ENCODE measurements at places on chromosomes 3 and 15.

GRCh38 chr3:102481050-102481449 is 46.2 kb downstream of the ZPLD1 start:
- DNase-seq, result no peak

DNA sequence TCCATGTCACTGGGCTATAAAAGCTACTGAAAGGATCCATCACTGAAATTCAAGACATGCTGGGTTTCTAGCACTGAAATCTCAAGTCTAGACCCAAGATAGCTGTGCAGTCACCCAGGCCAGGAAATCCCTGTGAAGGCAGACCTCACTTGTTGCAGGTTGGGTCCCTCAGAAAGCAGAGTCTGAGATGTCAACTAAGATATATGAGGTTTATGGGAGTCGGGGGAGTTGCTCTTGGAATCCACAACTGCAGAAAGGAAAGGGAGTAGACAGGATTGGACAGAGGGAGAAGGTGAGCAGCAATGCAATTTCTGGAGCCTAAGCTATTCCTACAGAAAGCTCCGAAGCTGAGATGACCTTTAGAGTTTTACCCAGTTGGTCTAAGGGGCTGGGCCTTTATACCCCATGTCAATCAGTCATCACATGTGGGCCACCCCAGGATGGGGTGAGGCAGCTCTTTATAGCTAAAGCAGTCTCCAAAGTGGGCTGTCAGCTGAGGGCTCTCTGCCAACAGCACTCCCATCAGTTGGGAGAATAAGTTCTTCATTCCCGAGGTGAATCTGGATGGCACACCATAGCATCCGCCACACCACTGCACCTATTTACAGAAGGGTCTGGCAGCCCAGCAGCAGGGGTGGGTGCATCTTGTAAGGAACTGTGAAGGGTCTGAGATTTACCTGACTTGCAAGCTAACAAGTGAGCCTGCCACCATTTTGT is 52.3 kb upstream of the ACVR2B start:
- no peak for DNase-seq

- DNase-seq, result no peak
These were observed 62.3 kb upstream of the IGF1R start for GRCh38 chr15:98586066-98586465.

- DNase-seq, result no peak
These were observed 42.5 kb downstream of the EPHB3 start for GRCh38 chr3:184604039-184604601.

- DNase-seq, result peak; percentile 55
These were observed 91.7 kb upstream of the FGF12 start for GRCh38 chr3:192819001-192819569.

DNA sequence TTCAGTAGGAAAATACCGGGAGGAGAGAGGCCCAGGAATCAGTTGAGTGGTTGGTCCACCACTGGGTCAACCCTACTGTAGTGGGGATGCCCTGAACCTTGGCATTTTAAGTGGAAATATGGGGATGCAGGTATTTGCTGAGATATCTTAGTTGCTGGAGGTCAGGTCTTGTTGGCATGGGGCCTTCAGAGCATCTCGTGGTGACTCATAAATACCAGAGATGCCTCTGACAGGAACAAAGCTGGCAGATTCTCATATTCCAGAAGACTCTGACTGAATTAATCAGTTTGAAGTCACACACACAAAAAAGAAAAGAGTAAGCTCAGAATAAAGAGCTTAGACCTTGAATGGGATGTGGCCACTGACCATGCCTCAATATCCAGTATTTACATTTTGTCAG is 91.6 kb downstream of the CACNA2D3 start:
- DNase-seq, result no peak

DNA sequence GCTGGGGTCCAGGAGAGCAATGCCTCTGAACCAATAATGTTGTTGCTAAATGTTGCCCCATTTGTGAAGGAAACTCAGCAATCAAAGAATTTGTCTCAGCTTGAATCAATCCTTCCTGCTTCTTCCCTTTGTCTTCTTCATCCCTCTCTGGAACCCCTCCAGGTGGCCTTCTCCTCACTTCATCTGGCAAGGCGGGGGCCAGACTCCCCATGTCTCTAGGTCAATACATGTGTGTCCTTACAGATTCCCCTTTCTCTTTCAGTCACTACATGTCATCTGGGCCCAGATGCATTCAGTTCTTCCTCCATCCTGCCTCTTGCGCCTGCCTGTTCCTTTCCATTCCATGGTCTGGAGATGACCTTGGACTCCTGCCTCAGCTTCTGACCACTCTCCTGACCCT is 8.0 kb upstream of the LTF start:
- no peak for DNase-seq

DNA sequence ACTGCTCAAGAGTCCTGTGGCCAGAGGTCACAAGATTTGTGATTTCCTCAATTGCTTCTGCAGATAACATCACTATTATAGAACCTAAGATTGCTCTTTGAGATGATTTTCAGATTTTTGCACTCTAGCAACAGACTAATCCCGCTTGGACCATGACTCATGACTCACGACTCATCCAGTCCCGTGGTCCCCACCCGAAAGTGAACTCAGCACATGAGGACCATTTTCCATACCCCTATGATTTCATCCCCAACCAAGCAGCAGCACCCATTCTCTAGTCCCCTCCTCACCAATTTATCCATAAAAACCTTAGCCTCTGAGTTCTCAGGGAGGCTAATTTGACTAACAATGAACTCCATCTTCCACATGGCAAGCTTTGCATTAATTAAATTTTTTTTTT is 106.3 kb upstream of the ALCAM start:
- no peak for DNase-seq

GRCh38 chr3:159898147-159898546 is 90.5 kb upstream of the IL12A start:
- no peak for DNase-seq

- DNase-seq, result no peak
These were observed 19.7 kb downstream of the KAT2B start for GRCh38 chr3:20059929-20060328.

GRCh38 chr15:27454281-27455075 is 483.5 kb downstream of the GABRG3 start:
- DNase-seq, result peak; percentile 3

DNA sequence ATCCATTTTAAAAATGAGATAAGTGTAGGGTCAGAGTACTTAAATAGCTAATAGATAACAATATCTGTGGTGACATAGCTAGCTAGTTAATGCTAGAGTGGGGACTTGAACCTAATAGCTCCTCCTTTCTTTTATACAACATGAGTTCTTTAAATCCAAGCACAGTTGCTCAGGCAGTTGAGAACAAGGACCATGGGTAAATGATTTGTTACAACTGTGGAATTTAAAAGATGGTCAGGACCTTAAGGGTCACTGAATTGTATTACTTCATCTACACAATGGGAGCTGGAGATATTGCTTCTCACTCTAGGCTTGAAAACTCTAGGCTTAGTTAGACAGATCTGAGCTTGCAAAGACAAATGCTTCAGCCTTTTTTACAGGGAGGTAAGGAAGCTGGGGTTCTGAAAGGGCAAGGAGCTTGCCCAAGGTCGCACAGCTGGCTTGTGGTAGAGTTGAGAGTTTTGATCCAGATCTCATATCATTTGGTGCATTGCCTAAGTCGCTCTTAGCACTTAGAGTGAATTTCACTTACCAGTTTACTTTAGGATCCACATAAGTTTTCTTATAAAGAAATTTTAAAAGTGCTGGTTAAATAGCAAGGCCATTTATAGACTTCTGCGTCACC is 90.2 kb downstream of the EDEM1 start:
- DNase-seq, result no peak

GRCh38 chr3:175411946-175412345 is 552.8 kb downstream of the NAALADL2 start:
- no peak for DNase-seq

GRCh38 chr3:150096700-150097587 is 126.2 kb upstream of the PFN2 start:
- no peak for DNase-seq

GRCh38 chr15:74621936-74622335 is 6.3 kb downstream of the CLK3 start:
- no peak for DNase-seq

DNA sequence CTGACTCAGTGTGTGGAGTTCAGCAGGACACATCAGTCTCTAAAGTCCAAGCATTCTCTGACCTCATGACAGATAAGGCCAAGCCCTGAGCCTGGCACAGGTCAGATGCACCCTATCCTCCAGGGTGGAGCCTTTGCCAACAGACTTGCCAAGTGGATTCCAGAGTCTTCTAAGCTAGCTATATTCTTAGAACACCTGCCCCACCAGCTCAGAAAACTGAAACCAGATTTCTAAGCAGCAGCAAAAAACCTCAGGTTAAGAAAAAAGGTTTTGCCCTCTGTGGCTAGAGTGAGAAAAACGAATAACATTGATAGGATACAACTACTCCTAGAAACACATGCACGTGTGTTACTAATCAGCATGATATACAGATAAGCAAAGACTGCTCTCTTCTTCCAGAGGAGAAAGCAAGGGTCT is 11.6 kb downstream of the RMDN3 start:
- DNase-seq, result no peak

- DNase-seq, result no peak
These were observed 48.1 kb downstream of the OSBPL10 start for GRCh38 chr3:31932990-31933389.

DNA sequence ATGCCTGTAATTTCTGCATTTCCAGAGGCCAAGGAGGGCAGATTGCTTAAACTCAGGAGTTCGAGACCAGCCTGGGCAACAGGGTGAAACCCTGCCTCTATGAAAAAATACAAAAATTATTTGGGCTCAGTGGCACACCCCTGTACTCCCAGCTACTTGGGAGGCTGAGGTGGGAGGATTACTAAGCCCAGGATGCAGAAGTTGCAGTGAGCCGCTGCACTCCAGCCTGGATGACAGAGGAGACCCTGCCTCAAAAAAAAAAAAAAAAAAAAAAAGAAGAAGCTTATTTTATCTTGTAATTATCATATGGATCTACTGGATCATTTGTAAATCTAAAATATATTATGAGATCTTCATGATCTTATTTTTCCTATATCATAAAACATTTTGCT is 84.1 kb downstream of the PPCDC start:
- DNase-seq, result no peak

DNA sequence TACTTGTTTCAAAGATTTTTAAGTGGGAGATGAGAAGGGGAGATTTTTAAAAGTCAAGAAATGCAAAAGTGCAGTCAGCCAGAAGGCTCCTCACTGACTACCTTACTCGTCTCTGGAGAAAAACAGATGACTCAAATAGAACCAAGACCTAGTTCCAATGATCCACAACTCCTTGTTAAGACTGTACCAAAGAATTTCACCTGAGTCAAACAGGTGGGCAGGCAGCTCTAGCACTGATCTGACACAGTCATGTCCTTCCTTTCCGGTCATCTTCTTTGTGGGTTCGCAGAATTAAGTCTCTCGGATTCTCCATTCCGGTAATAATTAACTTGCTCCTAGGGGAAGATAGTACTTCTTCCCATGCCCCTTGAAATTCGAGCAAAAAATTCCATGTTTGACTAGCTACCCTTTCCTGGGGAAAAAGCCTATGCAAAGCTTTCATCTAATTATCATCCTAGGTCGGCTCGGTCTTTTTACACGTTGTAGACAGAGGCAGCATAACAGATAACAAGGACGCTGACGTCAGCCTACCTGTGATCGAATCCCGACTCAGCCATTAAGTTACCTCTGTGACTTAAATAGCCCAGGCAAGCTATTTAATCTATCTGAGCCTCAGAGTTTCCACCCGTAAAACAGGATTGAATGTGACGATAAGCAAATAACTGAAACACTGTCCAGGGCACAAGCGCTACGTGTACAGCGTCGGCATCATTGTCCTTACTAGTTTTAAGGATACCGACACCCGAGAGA is 758 bp downstream of the SELENOK start:
- no peak for DNase-seq

GRCh38 chr15:33460166-33460805 is 149.5 kb downstream of the RYR3 start:
- no peak for DNase-seq

GRCh38 chr3:48565591-48566400 is 2.2 kb upstream of the UCN2 start:
- DNase-seq, result peak; percentile 90

- no peak for DNase-seq
These were observed 2.2 kb downstream of the STRA6 start for GRCh38 chr15:74200412-74200815.

GRCh38 chr3:85846940-85847339 is 888.2 kb downstream of the CADM2 start:
- DNase-seq, result no peak

DNA sequence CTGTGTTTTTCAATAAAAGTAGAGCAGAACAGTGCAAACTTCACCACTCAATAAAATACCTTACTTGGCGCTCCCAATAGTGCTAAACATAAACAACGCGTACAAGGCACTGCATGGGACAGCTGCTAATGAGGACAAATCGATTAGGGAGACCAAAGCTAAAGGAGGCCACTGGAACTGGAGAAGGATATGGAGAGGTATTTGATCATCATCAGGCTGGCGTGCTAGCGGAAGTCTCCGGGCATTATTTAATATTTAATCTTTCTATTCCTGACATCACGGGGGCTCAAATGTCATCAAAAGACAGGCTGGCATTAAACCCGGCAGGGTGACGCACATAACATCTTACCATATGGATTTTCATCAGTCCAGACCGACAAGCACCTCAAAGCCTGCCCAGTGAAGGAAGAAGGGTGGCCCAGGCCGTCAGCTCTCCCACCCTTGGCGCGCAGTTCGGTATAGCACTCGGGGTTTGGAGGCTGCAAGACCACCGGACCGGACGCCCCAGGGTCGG is 604 bp downstream of the CCPG1 start:
- no peak for DNase-seq

DNA sequence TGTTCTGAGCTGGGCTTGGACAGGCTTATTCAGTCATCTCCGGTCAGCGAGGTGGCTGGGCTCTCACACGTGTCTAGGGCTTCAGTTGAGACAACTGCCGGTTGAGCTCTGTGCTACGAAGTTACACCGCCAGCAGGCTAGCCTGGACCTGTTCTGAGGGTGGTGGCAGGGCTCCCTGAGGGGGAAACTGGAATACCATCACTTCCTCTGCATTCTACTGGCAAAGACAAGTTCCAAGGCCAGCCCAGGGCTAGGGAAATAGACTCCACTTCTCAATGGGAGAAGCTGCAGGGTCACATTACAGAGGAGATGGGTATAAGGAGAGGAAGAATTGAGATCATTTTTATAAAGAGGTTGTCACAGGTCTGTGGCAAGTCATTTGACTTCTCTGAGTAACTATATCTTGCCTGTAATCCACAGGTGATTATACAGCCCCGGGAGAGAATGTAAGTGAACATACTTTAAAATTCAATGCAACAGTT is 106.8 kb upstream of the IL12A start:
- DNase-seq, result no peak

Data from H54 (cell line).